AG10803 (cell line): ENCODE measurements at places on chromosomes 1 and 21.

- no peak for DNase-seq
Observed at GRCh38 chr1:162983671-162984425, 85.3 kb upstream of the RGS4 start.

DNA sequence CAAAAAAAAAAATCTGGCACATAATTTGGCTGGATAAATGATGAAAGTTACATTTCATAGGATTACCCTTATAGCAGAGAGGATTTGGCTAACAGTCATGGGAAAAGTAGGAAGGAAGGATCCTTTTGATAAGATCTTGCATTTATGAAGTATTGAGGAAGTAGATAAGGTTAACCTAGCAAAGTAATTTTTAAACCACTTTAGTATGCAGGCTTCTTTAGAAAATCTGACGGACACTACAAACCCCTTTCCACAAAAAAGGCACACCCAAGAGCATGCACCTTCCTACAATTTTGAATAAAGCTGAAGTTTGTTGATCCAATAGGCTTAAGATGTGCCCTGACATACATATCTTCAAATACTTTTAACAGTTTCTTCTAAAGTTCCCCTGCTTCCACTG, 275.2 kb downstream of the GRIK1 start:
- no peak for DNase-seq

- no peak for DNase-seq
Observed at GRCh38 chr1:111624382-111624781, 4.8 kb downstream of the RAP1A start.

DNA sequence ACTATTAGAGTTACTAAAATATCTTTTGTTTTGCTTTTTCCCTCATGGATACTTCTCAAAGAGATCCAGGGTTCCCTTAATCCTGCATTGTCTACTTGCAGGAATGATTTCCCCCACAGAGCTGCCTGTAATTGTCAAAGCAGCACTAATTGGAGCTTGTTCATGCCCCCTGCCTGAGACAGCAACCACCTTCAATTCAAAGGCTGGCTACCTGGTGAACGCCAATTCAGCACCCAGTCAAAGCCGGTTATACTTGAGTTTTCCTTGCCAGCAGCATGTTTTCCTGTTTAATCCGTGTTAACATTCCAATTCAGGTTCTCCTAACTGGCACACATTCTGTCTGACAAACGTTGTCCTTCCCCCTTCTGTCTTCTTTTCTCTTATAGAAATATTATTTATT, 382.9 kb downstream of the NTNG1 start:
- DNase-seq, result no peak

GRCh38 chr1:165162671-165163241, 193.8 kb downstream of the LMX1A start:
- DNase-seq, result peak; percentile 3

DNA sequence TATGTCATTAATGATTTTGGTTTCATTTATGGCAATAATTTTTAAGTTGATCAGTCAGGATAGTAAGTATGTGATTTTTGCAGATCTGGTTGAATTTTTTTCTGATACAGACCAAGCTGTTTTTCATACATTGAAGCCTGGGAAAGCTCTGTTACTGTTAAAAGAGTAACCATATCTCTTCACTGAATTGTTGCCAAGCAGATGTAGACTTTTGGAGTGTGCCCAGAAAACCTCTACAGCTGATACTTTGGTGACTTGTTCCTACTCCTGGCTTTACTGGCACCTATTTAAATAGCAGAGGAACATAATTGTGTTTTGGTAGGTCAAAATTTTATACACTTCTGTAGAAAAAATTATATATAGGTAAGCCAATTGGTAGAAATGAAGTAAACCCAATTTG, 49.4 kb downstream of the NFIA start:
- DNase-seq, result no peak

- DNase-seq, result no peak
Observed at GRCh38 chr1:146036241-146036964, 14.9 kb upstream of the HJV start.

DNA sequence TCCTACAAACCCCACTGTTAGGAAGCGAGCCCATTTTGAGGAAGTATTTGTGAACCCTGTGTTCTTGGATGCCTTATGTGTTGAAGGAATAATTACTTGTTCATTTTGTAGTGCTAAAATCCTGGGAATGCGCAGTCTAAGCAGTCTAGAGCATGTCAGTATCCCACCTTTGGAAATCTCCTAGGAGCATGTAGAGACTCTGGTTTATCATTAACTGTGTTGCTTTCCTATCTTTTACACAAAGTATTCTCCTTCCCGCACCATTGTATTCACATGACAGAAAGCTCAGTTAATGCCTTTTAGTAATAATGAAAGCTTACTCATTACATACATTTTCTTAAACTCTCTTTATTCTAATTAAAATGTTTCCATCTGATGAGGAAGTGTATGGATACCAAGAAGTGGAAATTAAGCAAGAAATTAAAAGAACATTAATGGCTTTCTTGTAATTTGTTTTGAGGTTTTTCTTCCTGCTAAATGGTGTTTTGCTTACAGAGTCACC, 99.4 kb downstream of the CAMTA1 start:
- DNase-seq, result no peak

- no peak for DNase-seq
Observed at GRCh38 chr1:236027104-236027503, 37.8 kb downstream of the NID1 start.

DNA sequence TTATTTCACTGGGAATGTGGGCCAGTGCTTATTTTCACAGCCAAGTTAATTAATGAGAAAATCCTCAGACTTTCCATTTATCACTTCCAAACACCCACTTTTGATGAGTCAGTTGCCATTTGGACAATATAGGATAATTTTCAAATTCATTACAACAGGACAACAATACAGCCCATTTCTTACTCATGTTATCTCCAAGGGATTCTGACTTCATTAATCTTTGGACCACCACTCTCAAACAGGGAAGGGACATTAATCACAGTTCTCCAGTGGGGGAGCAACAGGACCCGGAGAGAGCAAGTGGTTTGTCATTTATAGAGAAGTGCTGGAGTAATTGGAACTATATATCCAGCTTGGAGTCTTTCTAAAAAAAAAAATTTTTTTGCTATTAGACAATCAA, 38.7 kb downstream of the JUN start:
- no peak for DNase-seq

GRCh38 chr1:238252033-238252802, 361.5 kb upstream of the ZP4 start:
- DNase-seq, result peak; percentile 3

GRCh38 chr1:20266642-20267041, 24.0 kb upstream of the VWA5B1 start:
- no peak for DNase-seq

- DNase-seq, result no peak
Observed at GRCh38 chr1:117481410-117481809, 114.2 kb downstream of the MAN1A2 start.

DNA sequence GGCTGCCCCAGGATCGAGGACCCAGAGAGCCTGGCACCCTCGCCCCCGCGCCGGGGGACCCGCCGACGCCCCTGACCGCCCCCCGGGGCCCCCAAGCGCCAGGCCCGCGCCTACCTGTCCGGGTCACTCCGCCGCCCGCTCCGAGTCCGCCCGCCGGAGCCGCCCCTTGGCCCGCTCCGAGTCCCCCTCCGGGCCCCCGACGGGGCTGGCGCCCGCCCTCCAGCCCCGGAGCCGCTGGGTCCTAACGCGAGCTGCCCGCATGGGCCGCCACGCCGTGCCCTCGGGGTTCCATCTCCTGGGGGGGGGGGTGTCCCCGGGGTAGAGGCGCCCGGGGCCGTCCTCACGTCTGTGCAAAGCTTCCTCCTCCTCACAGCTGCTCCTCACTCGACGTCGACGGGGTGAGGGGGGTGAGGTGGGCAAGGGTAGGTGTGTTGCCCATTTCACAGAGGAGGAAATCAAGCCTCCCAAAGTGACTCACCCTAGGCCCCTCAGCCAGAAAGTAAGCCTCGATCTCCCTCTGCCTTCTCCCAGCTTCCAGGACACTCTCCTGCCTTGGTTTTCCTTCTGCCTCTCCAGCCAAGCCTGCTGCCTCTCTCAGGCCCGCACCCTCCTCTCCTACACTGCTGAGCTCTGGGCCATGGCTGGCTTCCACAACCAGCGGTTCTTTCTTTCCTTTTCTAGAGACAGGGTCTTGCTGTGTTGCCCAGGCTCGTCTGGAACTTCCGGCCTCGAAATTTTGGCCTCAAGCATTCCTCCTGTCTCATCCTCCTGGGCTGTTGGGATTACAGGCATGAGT, at the start of gene MFAP2:
Gene MFAP2, minus strand, starts transcription at position 148 of the 796 bp plus-strand sequence. CDS start 2,347 bp downstream, outside the sequence.
- peak; percentile 72 for DNase-seq

DNA sequence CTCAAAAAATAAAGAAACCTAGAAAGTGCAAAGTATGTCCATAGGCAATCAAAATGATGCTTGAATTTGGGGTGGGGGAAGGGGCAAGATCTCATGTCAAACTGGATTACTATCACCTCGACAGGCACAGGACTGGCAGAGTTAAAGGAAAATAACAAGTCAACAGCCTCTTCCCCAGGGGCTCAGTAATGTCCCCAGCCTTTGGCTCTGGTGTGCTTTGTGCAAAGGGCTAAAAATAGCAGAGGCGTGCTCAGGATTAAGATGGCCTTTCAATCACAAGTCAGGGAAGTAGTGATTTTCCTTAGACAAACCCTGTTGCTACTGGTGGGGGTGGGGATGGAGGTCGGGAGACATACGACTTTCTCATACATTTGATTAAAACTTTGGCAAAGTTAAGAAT, 63.5 kb upstream of the OLIG2 start:
- no peak for DNase-seq

DNA sequence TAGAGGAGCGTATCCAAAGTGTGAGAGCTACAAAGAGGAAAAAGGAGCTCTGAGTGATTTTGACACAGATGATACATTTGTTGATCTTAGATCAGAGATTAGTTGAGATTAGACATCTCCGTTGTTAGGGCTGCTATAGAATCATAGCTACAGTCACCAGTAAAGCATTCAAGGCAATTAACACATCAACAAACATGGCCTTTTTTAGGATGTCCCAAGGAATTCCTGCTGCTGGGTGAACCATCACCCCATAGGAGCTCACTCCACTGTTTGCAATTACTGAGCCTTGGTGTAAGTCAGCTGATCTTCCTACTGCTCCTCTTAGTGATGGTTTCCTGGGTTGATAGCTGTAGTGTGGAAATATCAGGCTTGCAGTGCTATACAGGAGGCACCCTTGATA, 6.7 kb upstream of the RSRP1 start:
- DNase-seq, result peak; percentile 77

- DNase-seq, result peak; percentile 98
Observed at GRCh38 chr1:19735440-19736127, 64.1 kb downstream of the TMCO4 start.

DNA sequence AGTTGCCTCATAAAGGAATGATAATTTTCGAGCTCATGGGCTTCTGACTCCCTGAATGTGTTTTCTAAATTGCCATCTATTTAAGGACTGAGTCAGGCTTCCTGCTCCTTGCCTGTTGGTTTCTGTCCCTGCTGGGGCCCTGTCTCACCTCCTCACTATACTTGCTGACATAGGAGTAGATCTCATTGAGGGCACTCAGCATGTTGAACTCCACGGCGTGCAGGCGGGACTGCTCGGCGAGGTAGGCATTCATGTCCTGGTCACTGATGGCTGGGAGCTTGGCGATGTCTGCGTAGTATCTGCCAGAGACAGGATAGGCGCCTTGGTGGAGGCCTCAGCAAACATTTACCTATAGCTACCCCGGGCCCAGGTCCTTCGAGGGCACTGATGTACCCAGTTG, 116.9 kb upstream of the CD34 start:
- DNase-seq, result peak; percentile 26

- DNase-seq, result peak; percentile 20
Observed at GRCh38 chr1:1399872-1400575, 889 bp upstream of the CCNL2 start.

- DNase-seq, result no peak
Observed at GRCh38 chr1:241695246-241696171, 43.4 kb downstream of the WDR64 start.

- DNase-seq, result peak; percentile 60
Observed at GRCh38 chr1:206684478-206685333, at the start of gene MAPKAPK2. MAPKAPK2 (plus strand) TSS chr1:206684905; CDS start chr1:206685230, 325 bp downstream.

GRCh38 chr1:18929686-18930085, 26.8 kb downstream of the IFFO2 start:
- peak; percentile 81 for DNase-seq

- DNase-seq, result no peak
Observed at GRCh38 chr1:22490309-22490708, 38.7 kb downstream of the ZBTB40 start.

GRCh38 chr1:119605686-119606085, 42.4 kb downstream of the ZNF697 start:
- DNase-seq, result no peak

- DNase-seq, result no peak
Observed at GRCh38 chr1:34762474-34763141, 3.1 kb downstream of the GJB4 start.

DNA sequence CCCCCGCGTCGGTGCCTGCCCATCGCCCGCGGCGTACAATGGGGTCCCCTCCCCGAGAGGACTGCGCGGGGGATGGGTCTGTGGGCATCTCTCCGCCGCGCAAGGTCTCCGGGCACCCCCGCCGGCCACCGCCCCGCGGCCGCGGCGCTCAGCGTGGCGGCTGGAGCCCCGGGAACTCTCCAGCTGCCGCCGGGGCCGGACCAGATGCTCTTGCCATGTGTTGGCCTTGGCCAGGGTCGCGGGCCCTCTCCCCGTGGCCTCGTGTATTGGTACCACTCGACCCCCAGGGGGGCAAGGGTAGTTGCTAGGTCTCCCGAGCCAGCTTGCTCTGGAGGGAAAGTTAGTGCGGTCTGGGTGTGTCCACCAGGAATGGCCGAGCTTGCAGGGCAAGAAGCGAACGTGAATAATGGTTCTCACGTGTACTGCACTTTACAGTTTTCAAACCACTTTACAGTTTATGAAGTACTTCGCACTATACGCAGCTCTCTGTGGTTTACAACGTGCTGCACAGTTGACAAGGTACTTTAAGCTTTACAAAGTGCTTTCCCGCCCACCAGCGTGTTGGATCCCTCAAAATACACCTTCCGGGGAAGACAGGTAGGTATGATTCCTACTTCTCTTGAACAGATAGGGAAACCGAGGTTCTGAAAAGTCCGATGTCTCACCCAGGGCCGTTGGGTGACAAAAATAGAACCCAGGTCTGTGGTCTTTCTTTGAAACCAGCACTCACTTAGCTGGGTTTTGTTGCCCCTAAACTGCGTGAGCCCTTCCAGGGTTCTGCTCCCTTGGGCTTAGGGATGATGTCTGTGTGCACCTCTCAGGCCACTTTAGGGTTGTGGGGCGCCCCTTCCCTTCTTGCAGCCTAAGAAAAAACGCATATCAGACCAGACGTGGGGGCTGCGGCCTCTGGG, 1.2 kb downstream of the EPHB2 start:
- DNase-seq, result peak; percentile 13

GRCh38 chr1:102032534-102032933, 35.8 kb upstream of the OLFM3 start:
- no peak for DNase-seq
